ENCODE measurements at places on chromosomes 12 and 14.
A peak's percentile ranks its signal among the peaks of the same experiment; 100 is the strongest.

DNA sequence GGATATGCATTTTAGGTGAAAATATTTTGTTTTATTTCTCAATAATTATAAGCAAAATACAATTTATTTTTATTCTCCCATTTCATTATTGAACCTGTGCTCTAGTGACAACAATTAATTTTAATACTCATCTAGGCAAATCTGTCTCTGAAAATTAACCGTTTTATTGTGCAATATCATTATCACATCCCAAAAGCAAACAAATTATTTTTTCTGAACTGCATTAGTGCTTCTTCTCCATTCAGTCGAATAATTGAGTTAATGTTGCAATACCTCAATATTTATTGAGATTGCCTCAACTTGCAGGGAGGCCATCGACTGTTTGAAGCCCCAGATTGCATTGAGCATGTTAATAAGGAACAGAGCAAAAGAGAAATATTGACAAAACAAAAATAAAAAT is 303.2 kb upstream of the LRFN5 start:
- no peak for DNase-seq

DNA sequence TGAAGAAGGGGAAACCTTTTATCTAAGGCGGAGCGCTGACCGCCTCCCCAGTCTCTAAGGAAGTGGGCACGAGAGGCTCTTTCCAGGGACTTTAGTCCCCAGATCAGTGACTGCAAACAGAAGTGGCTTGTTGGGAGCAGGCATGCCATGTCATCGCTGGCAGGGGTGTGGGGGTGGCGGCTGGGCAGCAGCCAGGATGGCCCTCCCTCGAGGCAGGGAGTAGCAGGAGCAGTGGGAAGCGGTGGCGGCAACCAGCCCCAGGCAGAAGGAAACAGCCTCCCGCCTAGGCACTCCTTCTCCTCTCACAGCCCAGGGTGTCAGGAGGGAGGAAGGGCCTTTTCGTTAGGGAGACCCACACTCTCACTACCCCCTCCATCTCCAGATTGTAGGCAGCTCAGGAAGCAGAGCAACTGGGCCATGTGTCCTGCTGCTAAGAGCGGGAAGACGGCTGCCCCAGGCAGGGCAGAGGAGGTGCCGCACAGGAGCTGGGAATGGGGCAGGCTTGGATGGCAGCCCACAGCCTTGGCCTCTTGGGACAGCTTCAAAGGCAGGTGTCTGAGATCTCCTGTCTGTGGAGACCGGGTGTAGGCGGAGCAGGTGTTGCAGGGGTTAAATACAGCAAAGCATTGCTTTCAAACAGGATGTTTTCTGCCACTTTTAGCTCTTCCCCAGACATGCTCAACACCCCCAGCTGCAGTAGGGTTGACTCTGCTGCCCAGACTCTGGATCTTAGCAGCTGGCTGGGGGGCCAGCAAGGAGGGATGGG is 21.8 kb downstream of the VDR start:
- peak; percentile 43 for DNase-seq

DNA sequence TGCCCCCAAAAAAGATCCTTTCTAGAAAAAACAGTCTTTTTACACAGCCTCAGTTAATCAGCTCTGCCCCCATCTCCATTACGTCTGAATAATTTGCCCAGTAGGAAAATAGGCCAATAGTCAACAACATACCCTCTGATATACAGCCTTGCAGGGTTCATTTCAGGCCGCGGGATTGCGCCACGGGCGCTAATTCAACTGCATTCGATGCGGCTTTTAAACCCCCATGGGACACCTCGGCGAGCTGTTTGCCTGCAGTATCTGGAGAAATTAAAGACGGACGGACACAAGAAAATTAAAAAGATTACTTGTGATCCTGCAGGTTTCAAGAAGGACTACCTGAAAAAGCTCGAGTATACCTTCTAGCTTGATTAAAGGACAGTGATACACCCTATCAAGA is 36.1 kb downstream of the ERP29 start:
- DNase-seq = no peak

DNA sequence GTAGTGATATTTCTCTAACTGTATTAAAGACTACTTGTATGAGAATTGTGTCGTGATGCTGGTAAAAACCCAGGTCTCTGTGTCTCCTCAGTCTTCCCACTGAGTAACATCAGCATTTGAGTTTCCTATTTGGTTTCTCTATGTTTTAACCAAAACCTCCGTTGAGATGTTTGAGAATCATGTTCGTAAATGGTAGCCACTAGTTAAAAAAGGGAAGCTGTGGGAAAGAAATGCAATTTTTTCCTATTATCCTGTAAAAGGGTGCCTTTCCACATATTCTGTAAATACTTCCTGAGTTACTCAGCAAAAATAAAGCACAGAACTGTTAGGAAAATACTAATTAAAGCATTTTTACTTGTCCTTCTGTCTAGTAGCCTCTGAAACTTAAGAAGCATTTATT is 7.0 kb downstream of the CLEC1B start:
- no peak for DNase-seq

DNA sequence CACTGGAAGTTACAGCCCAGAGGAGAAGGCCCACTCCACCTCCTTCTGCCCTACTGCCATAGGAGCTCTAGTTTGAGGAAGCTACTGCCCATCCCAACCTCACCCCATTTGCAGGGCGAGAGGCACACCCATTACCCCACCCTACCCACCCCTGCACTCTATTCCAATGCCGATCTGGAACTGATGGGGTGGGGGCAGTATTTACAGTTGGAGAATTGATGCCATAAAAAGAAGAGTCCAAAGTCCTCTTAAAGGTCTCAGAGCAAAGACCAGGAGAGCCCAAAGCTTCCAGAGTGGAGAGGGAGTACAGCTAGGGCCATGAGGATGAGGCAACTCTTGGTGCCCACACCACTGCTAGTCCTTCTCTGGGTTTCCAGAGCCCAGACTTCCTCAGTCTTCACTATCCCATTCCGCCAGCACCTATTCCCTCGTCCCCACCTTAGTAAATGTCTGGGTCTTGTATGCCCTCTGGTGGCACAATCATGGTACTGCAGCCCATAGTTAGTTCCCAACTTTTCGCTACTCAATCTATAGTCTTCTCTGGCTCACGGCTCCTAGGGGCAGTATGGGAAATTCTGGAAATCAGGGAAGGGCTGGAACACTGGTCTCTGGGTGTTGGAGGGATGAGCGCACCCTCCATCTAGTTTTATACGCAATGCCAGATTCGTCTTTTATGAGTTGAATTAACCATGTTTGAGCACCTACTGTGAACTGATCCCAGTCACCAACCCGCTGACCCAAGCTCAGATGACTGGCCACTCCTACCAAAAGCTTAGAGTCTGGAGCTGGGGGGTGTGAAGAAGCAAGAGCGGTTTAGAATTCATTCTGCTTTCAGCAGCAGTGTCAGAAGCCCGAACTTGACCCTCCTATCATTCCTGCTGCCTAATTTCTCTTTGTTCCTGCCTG is 6.9 kb upstream of the ADCY6 start:
- peak; percentile 69 for DNase-seq

DNA sequence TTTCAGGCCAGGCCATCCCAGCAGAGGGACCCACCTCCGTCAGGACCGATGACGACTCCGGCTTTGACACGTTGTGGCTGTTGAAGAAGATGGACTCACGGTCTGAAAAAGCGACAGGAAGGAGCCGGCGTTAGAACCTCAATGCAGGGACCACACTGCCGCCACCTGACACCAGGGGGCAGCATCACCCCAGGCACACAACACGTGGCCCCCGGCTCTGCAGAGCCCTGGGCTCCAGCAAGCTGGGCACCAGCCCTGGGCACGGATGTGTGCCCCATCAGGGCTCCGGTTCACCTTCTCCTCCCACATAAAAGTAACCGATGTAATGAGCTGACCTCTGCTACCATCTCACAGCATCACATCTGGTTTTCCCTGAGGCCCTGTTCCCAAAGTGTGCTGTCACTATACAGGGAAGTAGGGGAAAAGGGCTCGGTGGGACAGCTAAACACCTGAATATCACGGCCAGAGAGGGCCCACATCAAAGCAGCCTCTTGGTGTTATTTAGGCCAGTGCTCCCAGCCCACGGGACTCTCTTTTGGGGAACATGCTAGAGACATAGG is 29.0 kb downstream of the CHGA start:
- DNase-seq = peak; percentile 40

GRCh38 chr12:851343-851742 is 98.2 kb downstream of the RAD52 start:
- DNase-seq = no peak

GRCh38 chr12:6555018-6555691 is 687 bp downstream of the IFFO1 start:
- DNase-seq = no peak

- DNase-seq = peak; percentile 26
Observed at GRCh38 chr14:22796087-22796707, 19.0 kb downstream of the SLC7A7 start.

GRCh38 chr12:46516238-46516932 is 143.8 kb upstream of the SLC38A2 start:
- no peak for DNase-seq

GRCh38 chr14:61703342-61704129 is 8.2 kb downstream of the HIF1A start:
- DNase-seq = no peak

DNA sequence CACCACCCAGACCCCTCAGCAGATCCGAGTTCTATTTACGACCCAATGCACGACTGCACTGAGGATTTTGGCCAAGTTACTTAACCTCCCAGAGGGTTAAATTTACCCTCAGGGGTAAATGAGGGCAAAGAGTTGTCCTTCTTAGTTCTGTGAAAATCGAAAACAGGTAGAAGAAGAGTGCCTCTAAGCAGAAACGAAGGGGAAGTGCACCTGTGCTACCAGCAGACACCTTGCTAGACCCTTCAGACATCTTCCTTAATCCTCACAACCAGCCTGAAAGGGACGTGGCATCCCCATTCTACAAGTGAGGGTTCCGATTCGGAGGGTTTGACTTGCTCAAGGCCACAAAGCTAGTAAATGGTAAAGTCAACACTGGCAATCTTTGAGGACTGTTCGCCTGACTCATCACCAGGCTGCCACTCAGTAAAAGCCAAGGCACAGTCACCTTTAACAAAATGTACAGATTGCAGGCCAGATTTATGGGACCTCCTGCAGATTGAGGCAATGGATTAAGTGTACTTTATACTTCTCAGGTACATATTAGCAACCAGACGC is 1.6 kb downstream of the GSG1 start:
- peak; percentile 50 for DNase-seq

GRCh38 chr12:1875608-1876007 is 42.8 kb downstream of the CACNA2D4 start:
- DNase-seq = no peak

DNA sequence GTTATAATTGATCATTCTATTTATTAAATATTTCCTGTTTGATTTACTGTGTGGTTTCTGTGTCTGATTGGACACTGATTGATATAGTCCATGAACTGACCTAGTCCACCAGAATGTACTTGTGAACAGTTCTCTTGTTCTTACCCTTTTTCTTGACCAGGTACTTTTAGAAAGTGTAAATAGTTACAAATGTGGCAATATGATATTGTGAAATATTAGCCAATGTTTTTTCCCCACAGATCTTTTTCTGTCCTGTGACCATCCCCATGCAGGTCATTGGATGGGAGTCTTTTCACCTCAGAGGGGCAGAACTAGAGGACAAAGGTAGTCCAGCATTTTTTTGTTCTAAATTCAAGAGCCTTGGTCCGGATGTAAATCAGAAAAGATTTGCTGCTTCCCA is 8.3 kb upstream of the CRY1 start:
- no peak for DNase-seq

GRCh38 chr12:89464974-89465592 is 59.5 kb downstream of the GALNT4 start:
- DNase-seq = peak; percentile 60

- DNase-seq = no peak
Observed at GRCh38 chr14:79293482-79294177, 917.7 kb downstream of the DIO2 start.

GRCh38 chr14:63468294-63468693 is 74.9 kb downstream of the PPP2R5E start:
- peak; percentile 70 for DNase-seq

DNA sequence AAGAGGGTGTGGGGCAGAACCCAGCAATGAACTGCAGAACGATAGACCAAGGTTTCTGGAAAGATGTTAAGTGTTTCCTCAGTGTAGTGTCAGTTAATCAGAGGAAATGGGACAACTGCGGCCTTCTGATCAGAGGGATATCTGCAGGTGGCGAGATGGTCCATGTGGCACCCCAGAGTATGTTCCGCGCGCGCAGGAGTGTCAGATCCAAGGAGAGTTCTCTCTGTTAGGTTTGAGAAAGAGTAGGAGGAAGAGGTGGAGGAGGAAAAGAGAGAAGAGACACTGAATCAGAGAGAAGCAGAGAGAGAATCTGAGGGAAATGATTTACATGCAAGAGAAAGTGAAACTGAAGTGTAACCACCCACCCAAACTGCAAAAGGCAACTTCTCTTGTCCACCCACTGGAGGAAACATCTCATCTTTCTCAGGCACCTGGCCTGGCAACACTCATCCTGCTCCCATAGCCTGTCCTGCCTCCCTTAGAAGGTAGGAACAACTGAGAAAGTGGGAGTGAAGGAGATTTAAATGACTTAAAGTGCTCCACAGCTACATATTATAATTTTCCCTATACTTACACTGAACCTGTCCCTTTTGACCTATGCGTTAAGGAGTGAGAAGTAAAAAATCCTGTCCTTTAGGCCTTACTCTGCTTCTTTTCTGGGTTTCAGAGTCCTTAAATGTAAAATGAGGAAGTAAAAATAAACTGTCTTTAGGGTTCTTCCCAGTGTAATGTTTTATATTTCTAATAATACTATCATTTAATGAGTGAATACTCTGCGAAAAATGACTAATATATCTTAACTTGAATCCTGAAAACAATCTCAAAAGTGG is 6.8 kb upstream of the TESPA1 start:
- DNase-seq = no peak

GRCh38 chr12:21294176-21294575 is 40.5 kb downstream of the SLCO1A2 start:
- DNase-seq = peak; percentile 6

DNA sequence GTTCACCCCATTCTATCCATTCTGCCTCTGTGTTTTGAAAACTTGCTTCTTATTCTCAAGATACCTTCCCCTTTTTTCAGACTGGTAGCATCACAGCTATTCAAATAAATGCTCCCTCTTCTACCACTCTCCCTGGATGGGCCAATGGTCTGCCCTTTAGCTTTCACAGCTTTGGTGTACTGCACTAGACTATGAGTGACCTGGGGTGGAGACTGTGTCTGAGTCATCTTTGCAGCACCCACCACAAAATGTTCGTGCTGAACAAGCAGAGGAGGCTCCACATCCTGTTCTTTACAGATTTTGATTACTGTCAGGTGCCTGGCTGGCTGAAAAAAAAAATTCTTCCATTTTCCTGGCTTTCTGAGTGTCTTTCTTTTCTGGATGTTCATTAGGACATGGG is 1104.1 kb upstream of the TMEM132C start:
- DNase-seq = peak; percentile 76
